Activated CD8-positive, alpha-beta memory T cell treated with anti-CD3 and anti-CD28 coated beads for 1 hour (primary cell): ENCODE measurements at places on chromosomes 12 and 14.

- DNase-seq: no peak
Observed at GRCh38 chr14:75714991-75715390, 53.9 kb downstream of the TTLL5 start.

- peak; percentile 58 for DNase-seq
Observed at GRCh38 chr12:52884526-52885293, 20.2 kb downstream of the KRT8 start.

DNA sequence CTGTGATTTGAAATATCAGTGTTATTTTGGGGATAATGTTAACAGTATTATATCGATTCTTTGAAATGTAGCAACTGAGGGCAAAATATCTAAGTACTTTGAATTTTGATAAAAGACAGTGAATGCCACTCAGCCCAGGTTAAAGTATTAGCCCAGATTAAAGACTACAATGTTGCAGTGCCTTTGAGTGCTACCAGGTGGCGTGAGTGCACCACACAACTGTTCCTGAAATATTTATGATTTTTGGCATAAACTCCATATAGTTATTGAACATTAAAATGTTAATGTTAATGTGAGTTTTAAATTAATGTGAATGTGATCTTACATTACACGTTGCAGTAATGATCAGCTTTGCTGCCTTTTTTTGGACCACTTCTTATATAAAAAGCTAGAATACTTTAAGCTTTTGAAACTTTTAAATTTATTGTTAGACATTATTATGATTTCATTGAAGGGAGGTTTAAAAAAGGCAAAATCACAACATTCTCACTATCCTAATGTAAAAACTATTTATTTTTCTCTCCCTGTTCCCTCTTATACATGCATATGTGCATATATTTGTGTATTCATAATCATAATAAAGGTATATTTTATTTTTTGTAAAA lies 22.5 kb downstream of the MRPS35 start:
- no peak for DNase-seq

DNA sequence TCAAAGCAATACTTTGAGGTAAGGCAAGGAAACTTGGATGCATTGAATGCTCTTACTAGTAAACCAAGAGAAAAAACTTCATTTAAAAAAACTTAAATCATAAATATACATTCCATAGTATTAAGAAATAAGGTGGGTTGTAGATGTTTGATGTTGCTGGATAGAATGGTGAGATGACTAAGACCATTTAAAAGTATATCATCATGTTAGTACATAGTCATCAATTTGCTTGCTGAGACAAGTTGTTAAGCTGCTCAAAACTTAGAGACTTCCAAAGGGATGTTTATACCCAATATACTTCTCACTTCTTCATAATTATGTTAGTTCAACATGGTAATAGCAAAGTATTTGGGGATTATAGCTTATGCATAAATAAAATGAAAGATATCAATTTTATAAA lies 675.5 kb upstream of the MGAT4C start:
- no peak for DNase-seq

DNA sequence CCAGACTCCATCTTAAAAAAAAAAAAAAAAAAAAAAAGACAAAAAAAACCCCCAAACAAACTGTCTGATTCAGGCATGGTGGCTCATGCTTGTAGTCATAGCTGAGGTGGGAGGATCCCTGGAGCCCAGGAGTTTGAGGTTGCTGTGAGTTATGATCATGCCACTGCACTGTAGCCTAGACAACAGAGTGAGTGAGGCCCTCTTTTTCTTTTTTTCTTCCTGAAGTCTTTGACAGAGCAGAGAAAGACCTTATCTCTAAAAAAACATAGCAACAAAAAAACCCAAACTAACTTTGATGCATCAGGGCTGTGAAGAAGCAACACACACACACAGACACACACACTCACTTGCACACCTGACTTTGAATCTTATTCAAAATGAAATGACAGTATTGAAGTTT lies 7.7 kb upstream of the AMN1 start:
- DNase-seq: peak; percentile 38

GRCh38 chr12:124581307-124582107 lies 14.1 kb upstream of the NCOR2 start:
- DNase-seq: no peak

GRCh38 chr12:111792155-111792855 lies 25.6 kb downstream of the ALDH2 start:
- DNase-seq: no peak

GRCh38 chr12:11876307-11876706 lies 194.4 kb upstream of the BCL2L14 start:
- no peak for DNase-seq

- DNase-seq: no peak
Observed at GRCh38 chr14:21723431-21724045, 49.9 kb upstream of the OR4E1 start.
